ENCODE measurements at places on chromosomes 6 and 20.

GRCh38 chr6:106981926-106982325, 7.4 kb upstream of the CD24 start:
- no peak for DNase-seq

- DNase-seq = no peak
Observed at GRCh38 chr6:139655783-139656705, 281.6 kb upstream of the CITED2 start.

GRCh38 chr20:2145376-2145775, 43.7 kb downstream of the STK35 start:
- DNase-seq = no peak

GRCh38 chr6:135089901-135090300, 35.3 kb upstream of the HBS1L start:
- no peak for DNase-seq
